T-helper 17 cell (primary cell): ENCODE measurements at places on chromosomes 6 and 20. TPM values are rescaled to one million over a fixed set of nuclear protein-coding genes. Genes with fewer than 3 reads are reported as not detected.

LRRC1 gene
- 4.0 TPM for total RNA-seq

COL10A1 gene
- total RNA-seq, result not detected

DNA sequence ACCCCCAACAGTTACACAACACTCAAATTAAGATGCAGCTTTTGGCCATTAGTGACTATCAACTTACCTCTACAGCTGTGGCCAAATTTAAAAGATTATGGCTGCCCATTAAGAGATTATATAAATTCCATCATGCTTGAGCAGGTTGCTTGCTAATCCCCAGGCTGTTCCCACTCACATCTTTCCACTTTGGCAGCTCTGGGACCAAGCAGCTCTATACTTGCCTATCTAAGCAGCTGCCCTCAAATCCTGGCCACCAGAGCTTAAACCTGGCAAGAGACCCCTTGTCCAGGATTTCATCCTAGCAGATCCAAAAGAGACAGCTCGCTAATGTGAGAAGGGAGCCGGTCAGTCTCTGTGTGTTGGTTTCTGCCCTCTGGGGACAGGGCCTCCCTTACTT is 127.9 kb downstream of the SLC23A2 start:
- no peak for DNase-seq

DNA sequence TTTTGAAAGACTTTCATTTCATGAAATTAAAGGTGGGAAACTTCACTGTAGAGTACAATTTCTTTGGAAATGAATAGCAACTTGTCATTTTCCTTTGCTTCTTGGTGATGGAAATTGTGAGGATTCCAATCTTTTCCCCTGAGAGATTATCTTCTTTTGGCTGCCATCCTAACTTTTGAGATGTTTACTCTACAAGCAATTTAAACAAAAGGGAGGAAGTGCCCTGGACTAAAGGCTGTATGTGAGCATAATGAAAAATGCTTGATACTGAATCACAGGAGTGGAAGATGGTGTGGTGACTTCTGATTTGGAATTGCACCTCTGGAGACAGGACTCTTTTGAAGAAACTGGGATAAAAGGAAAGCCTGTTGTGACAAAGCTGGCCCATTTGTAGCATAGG is 43.1 kb upstream of the JAG1 start:
- no peak for DNase-seq

DNA sequence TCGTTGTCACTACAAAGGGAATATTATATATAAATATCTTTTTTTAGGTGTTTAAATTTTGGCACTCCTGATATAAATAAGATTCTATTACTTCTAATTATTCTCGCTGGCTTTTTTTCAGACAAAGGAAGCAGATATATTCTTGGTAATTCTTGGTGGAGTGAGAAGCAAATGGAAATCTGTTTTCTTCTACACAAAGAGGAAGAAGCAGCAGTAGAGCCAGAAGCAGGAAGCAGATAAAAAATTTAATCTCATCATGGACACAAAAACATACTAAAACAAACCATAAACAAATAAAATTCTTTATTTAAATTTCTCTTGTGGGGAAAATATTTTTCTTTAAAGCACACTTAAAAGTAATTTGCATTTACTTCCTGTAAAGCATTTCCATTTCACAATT is 3.7 kb upstream of the KIAA0319 start:
- DNase-seq, result no peak

GRCh38 chr6:34243131-34243771 is 5.6 kb downstream of the SMIM29 start:
- no peak for DNase-seq

DNA sequence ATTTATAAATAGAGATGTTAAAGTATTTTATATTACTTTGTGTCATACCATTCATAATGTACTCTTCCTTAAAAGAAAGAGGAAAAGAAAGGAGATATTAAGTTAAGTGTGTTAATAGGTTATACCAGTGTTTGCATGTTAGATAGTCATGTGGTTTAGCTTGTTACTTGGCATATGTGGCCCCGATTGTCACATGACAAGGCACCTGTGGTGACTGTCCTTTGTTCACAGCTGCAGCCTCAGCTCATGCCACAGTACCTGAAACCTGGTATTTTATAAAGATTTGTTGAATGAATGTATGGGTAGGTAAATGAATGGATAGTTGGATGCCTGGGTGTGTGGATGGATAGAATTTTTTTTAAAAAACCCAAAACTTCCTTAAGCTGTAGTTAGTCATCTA is 306.1 kb upstream of the FLRT3 start:
- no peak for DNase-seq

- no peak for DNase-seq
These were observed 4.0 kb downstream of the RPP21 start for GRCh38 chr6:30348957-30349356.
